Activated CD4-positive, alpha-beta memory T cell treated with anti-CD3 and anti-CD28 coated beads, Interleukin-2, amount 10 ng/mL, durations not matched to agents 7 days and 5 days (primary cell): ENCODE measurements at places on chromosomes 6 and 20.

DNA sequence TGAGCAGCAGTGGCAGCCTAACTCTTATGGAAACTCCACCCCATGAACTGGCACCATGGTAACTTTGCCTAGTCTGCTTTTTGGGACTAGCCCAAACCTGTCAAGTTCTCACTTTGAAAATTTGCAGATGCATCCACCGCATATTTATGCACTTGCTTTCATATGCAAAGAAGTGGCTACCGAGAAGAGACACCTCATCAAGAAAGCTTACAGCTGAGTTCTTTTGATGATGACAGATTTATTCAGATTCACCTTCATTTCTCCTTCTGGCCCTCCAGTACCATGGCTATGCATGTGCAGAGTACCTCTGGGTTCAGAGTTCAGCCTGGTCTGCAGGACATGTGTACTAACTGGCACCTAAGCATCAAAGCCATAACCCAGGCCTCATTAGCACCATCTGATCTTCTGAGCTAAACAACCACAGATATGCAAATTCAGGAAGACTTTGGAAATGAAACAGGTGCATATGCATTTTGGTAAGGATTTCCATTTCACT lies 154.3 kb upstream of the TENT5A start:
- DNase-seq, result no peak

GRCh38 chr20:17431621-17432364 lies 99.4 kb downstream of the BFSP1 start:
- peak; percentile 51 for DNase-seq

DNA sequence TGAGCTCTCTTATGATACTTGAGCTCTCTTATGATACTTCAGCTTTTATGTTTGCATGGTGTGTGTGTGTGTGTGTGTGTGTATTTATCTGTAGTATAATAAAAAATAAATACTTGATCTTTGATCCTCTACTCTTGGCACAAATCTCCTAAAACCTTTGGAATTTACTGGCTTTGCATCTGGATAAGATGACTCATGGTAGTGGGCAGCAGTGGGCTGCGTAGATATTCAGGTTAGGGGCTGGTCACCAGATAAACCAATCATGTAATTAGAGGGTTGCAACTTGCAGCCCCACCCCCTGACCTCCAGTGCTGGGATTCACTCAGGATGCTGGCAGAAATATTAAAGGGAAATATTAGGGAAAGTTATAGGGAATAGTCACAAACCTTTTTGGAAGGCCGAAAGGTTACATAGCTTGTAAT lies 151.9 kb upstream of the COL21A1 start:
- DNase-seq, result no peak

DNA sequence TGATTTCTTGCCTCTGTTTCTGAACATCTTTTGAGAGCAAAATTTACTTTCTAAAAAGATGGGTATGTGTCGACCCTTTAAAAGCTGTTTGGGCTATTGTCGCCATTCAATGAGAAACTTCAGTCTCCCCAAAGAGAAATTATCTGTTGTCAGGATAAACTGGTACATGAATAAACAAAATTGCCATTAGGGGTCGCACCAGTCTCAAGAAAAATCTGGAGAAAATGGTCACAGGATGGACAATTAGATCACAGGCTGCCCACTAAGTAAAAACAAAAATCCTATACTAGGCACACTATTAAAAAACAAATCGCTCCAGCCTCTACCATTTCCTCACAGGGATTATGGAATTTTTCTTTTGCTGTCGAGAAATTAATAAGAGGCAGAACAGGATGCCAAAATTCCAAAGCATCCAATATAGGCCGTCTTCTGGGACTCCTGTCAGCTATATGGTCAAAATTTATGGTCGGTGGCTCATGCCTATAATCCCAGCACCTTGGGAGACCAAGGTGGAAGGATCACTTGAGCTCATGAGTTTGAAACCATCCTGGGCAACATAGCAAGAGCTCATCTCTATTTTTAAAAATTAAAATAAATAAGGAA lies 5.5 kb upstream of the HLA-E start:
- no peak for DNase-seq

DNA sequence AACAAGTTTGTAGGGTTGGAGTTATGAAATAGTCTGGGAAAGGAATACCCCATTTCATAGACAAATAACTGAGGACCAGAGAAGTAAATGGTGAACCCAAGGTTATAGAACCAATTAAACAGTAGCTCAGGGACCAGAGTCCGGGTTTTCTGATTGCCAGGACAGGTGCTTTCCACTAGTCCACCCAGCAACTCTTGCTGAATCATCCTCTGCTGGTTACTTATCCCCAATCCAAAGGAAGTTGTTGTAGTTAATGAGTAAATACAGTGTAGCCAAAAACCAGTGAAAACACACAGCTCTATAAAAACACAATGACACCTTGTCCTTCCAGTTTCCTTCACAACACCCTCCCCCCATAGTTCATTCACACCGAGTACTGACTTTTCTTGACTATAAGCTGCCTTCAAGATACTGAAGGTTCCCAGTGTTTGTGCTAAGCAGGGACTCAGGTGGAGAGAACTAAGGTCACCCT lies 766 bp upstream of the TINAG start:
- DNase-seq, result no peak

- no peak for DNase-seq
These were observed 124.6 kb downstream of the CDH4 start for GRCh38 chr20:61376541-61377240.

DNA sequence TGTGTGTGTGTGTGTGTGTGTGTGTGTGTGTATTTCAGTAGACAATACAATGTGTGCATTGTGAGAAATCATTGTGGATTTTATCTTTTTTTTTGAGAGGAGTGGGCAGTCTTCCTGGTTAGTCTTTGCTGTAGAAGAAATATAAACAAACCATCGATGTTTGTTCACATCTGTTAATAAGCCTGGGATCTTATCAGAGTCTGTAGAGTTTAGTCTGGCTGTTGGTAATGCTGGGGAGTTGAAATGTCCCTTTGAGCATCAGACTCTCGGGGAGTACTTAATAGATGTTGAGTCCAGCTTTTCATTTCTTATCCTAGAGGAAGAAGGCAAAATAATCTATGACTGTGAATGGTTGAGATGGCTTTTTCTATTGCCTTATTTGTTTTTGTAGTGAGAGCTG lies 96.6 kb upstream of the SUPT3H start:
- no peak for DNase-seq

DNA sequence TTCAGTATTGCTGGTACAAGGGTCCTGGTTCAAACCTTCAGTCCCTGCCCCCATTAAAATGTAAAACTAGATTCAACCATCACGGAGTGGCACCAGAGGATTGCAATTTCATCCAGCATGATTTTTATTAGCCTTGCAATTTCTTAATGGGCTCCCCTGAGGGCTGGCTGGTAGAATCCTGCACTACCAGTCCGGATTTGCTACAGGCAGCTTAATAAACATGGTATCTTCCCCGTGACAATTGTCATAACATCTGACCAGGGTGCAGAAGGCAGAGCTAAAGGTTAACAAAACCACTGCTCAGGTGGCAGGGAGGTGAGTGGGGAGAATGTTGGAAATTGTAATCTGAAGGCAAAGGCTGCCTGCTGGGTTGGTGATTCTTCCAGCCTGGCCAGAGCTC lies 94.5 kb downstream of the PKHD1 start:
- no peak for DNase-seq

DNA sequence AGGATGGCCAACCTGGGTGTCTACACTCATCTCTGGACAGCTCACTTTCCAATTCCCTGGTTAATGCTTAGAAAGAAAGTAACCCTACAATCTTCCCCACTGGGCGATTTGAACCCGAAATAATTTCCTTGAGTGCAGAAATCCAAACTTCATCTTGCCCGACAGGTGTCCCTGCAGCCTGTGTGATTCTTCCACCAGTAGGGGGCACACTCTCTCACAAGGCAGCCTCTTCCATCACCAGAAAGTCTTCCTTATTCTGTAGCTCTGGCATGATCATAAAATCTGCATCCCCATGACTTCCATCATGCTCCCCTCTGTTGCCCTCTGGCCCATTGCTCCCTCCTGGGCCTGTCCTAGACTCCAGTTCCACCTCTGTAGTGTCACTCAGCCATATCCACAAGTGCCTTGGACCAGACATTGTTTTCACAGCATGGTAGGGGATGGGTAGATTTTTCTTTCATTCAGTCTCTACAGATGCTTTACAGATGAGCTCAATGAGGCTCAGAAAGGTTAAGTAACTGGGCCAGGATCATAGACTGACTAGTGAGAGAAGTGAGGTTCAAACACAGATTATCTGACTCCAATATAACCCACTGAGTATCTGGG lies 170.4 kb upstream of the SPTLC3 start:
- no peak for DNase-seq

GRCh38 chr6:129920103-129920798 lies 59.1 kb upstream of the TMEM244 start:
- DNase-seq, result no peak

DNA sequence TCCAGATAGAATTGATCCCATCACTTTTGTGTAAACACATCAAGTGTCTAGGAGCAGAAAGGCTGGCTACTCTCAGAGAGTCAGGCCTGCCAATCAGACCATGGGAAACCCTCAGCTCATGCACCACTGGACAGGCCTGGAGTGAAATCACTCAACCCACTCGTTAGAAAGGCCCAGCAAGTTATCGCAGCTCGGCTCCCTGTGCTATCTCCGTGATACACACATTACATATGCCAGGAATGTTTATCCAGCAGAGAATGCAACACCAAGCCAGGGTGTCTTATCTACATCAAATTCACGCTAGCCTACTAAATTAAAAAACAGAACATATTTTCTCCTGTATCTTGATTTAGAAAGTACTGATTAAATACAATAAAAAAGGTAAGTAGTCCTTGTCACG lies 232.4 kb upstream of the FOXQ1 start:
- no peak for DNase-seq

- no peak for DNase-seq
These were observed 15.9 kb upstream of the PCK1 start for GRCh38 chr20:57544838-57545564.

DNA sequence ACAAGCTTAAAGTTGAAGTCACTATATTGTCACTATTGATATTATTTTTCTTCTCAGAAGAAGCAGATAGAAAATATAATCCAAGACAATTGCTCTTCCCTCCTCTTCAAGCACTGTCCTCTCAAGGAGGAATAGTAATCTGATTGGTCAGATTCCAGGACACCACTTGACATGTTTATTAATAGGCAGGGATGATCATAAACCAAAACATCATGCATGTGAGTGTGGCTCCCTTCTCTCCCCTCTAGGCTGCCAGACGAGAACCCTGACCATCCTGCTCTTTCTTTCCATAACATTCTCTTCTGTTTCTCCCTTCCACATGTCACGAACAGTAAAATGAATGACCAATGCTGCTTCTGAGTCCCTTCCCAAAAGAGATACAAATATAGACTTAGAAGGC lies 7.5 kb downstream of the ATG5 start:
- DNase-seq, result no peak
